PC-9 (cell line): ENCODE measurements at places on chromosomes 16 and 17.

DNA sequence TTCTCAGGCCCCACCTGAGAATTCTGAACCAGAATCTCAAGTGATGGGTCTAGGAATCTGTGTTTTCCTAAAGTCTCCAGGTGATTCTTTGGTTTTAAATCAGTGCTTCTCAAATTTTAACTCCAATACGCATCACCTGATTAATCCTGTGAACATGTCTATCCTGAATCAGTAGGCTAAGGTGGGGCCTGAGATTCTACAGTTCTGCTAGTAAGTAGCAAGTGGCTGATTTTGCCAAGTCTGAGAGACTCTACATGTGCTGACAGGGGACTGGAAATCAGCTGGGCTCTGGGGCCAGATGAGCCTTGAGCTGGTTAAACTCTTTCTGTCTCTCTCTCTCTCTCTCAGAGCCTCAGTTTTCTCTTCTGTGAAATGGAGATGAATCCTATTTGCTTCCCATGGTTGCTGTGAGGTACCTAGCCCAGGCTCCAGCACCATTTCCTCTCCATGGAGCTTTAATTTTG, 9.0 kb downstream of the CCR7 start:
- no peak for DNase-seq

DNA sequence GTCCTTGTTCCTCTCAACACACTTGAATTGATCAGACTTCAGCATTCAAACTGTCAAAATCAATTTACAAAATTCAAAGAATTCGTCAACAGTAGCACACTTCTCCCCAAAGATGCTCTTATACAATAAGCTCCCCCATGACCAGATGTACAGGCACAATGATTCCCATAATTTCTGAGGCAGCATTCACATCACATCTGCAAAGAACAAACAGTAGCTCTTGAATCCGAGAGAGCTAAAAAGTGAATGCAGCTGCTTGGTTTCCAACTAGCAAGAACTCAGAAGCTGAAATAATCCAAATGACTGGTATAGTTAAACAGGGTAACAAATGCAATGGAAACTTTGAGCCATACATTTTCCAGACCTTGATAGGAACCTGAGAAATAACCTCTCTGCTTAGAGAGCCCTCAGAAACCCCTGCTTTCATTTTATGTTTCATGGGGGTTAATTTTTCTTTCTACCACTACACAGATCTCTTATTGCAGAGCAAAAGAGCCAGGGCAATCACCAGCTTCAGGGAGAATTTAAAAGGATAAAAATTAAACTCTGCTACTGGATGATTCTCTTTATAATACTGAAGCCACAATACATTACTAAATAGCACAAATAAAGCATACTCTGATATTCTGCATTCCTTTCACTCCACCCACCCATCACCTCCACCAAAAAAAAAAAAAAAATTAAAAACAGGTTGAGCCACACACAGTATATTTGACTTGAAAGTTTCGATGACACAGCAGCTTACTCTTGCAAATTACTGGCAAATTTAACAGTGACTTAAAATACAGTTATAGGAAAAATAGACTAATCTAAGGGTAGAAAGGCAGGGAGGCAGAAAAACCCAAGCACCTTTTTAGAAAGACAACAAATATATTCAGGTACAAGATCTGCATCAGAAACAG, 23.1 kb upstream of the TMEM97 start:
- DNase-seq = no peak

- DNase-seq = peak; percentile 76
These were observed at the start of gene ATMIN for GRCh38 chr16:81035398-81035974. Gene ATMIN (plus strand): TSS chr16:81035842. CDS start chr16:81035871, 29 bp downstream.

- DNase-seq = no peak
These were observed 26.8 kb downstream of the DRC3 start for GRCh38 chr17:17999364-18000029.
